ENCODE measurements at places on chromosomes 1 and 21.

DNA sequence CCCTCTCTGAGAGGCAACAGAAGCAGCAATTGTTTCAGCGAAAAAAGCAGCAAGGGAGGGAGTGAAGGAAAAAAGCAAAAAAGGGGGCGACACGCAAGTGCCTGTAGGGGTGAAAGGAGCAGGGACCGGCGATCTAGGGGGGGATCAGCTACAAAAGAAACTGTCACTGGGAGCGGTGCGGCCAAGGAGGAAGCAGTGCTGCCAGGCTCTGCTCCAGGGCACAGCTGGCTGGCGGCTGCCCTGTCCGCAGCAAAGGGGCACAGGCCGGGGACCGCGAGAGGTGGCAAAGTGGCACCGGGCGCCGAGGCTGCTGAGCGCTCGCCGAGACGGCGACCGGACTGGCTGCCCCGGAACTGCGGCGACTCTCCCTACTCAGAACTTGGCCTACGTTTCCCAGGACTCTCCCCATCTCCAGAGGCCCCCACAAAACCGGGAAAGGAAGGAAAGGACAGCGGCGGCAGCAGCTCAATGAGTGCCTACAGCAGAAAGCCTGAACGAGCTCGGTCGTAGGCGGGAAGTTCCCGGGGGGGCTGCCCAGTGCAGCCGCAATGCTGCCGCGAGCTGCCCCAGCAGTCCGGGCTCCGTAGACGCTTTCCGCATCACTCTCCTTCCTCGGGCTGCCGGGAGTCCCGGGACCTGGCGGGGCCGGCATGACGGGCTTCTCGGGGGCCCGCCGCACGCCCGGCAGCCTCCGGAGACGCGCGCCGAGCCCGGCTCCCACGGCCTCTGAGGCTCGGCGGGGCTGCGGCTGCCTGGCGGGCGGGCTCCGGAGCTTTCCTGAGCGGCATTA is 1.0 kb upstream of the CDKN2C start:
- DNase-seq: no peak

GRCh38 chr1:156121457-156121856 is 6.9 kb downstream of the LMNA start:
- DNase-seq: no peak

DNA sequence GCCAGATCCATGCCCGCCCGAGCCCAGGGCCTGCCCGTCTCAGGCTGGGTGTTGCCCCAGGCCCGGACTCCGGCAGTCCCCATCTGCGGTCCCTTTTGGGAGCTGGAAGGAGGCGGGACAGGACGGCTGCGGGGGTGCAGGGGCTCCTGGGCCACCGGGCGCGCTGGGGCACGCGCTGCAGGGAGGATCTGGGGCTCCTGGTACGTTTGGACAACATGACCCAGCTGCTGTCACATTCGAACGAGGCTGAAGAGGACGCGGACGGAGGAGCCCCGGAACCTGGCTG is 6.6 kb upstream of the CALML6 start:
- no peak for DNase-seq

GRCh38 chr1:46020010-46020409 is 112.4 kb downstream of the PIK3R3 start:
- DNase-seq: no peak

GRCh38 chr1:201905234-201905890 is 16.7 kb downstream of the SHISA4 start:
- DNase-seq: no peak

DNA sequence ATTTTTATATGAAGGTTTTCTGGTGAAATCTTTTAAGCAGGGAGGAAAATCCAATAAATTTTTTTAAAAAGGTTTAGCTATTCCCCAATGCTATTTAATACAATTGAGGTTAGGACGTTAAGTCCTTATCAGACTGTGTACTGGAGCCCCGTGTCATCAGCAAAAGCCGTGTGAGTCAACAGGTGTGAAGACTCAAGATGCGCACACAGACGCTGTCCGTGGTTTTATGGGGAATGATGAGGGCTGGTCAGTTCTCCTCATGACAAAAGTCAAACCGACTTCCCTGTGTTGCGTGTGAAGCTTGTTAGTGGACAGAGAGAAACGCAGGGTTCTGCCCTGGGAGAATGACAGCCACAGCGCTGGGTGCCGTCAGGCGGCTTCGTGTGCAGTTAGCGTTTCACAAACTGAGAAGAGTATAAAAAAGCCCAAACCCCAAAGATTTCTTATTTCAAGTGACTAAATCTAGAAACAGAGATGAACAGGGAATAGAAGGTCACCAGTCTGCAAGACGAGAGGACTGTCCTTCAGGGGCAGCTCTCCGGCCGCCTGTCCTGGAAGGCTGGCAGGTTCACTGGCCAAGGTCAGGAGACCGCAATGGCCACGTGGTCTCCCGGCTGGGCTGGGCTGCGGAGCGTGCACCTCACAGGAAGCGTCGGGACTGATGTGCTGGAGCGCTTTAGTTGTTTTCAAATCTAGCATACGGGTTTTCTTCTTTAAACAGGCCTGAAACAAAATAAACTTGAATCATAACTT is 22.4 kb downstream of the PTTG1IP start:
- DNase-seq: no peak

GRCh38 chr1:158186180-158186579 is 5.5 kb downstream of the CD1D start:
- no peak for DNase-seq

DNA sequence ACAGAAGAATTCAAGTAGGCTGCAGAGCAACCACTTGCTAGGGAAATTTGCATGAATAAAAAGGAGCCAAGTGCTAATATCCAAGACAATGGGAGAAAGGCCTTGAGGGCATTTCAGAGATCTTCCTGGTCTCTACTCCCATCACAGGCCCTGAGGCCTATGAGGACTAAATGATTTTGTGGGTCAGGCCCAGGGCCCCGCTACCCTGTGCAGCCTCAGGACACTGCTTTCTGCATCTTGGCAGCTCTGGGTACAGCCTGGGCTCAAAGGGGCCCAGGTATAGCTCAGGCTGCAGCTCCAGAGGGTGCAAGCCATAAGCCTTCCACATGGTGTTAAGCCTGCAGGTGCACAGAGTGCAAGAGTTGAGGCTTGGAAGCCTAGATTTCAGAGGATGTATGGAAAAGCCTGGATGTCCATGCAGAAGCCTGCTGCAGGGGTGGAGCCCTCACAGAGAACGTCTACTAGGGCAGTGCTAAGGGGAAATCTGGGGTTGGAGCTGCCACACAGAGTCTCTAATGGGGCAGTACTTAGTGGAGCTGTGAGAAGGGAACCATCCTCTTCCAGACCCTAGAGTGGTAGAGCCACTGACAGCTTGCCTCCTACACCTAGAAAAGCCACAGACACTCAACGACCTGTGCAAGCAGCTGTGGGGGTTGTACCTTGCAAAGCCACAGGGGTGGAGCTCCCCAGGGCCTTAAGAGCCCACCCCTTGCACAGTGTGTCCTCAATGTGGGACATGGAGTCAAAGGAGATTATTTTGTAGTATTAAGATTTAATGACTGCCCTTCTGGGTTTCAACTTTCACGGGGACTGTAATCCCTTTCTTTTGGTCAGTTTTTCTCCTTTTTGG is 13.7 kb upstream of the ACTRT2 start:
- no peak for DNase-seq

DNA sequence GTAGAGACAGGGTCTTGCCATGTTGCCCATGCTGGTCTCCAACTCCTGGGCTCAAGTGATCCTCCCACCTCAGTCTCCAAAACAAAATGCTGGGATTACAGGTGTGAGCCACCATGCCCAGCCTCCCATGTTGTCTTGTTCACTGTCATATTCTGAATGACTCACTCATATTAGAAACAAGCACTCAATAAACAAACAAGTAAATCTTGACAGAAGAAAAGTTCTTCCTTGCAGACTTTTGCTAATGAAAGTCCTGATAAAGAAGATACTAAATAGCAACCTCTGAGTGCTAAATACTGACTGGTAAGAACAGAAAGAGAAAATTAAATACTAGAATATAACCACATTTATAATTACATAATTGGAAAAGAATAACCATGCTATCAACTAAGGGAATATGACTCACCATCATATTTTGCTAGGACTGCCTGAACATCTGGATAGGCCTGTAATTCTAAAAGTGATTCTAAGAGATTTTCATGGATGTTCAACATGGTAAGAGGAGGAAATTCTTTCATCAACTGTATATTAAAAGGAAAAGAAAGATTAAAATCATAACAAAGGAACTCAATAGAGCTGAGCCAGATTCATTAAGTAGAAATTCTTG is 37.3 kb downstream of the ST7L start:
- peak; percentile 16 for DNase-seq

DNA sequence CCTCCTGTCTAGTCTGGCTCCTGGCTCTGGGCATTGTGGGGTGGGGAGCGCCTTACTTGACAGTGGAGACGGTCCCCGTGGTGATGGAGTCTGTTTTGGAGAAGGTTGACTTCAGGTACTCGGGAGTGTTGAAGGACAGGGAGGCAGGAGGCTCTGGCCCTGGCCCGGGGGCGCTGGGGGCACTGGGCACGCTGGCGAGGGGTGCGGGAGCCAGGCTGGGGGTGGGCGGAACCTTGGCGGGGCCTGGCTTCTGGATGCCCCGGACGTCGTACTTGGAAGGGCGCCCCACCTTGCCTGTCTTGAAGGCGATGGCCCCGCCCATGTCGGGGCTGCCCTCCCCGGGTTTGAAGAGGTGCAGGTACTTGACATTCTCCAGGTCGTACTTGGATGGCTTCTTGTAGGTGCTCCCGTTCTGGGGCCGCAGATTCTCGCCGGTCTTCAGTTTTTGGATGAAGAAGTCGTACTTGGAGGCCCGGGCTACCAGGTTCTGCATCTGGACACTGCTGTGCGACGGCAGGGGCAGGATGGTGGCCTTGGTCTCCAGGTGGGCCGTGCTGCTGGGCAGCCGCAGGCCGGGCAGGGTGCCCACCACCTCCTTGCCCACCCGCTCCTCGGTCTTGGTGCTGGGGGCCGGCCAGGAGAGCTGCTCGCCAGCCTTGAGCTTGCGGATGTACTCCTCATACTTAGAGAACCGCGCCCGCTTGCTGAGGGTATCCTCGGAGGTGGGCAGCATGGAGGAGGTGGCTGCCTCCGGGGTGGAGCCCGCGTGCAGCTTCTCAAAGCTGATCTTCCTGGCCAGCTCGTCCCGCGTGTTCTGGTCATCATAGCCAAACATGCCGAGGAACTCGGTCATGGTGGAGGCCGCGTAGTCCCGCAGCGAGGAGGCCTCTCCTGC is 136.6 kb downstream of the CASZ1 start:
- no peak for DNase-seq

- DNase-seq: no peak
Observed at GRCh38 chr21:16492356-16492755, 762.6 kb downstream of the USP25 start.

GRCh38 chr21:15227919-15228318 is 163.1 kb upstream of the NRIP1 start:
- peak; percentile 13 for DNase-seq

- peak; percentile 94 for DNase-seq
Observed at GRCh38 chr21:25573409-25574206, 33.7 kb downstream of the MRPL39 start.

DNA sequence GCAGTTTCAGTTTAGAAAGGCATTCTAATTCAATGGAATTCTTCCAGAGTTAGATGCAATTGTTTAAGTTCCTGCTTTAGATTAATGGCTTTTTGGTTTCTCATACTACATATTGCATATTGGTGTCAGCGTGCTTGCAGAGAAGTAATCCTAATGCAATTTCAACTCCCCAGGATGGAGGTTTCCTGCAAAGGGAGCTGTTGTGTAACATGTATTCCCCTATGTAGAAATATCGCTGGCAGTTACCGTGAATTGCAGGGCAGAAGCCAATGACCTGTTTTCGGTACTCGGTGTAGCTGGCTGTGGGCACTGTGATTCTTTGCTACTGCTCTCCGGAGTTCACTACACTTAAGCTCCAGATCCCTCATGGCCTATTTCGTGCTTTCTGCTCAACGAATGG is 256.1 kb upstream of the PTBP2 start:
- DNase-seq: peak; percentile 38

GRCh38 chr1:229229721-229230139 is 41.2 kb upstream of the RAB4A start:
- DNase-seq: peak; percentile 42

DNA sequence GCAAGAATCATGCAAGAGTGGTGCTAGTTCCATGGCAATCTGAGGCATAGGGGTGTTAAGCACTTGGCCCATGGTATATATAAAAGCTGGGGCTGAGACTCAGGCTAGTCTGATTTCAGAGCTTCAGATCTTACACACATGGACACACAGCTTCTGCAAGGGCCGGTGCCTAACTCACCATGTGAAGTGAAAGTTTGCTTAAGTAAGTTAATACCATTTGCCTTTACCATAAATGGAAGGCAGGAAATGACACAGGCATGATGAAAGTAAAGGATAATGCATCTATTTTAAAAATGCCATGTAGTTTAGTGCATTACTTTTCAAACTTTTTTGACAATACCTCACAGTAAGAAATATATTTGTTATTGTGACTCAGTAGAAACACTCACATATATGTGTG is 122.6 kb downstream of the KCNJ6 start:
- DNase-seq: peak; percentile 54

- no peak for DNase-seq
Observed at GRCh38 chr1:62424411-62424810, 12.4 kb upstream of the USP1 start.

- DNase-seq: no peak
Observed at GRCh38 chr21:42527127-42527488, 13.5 kb downstream of the SLC37A1 start.

DNA sequence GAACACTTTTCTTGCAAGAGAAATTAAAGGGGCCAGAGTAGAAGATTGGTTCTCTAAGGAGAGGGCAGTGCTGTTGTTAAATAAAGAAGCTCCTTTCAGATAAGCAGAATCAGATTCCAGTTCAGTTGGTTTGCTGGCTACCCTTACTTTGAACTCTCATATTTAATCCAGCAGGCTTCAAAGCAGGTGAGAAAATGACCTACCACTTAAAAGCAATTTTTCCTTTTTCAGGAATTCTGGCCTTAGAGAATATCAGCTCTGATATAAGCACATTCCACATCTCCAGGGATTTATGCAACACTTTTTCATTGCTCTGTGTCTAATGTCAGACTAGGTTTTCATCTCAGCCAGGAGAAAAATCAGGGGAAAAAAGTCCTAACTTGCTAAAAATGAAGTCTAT is 28.7 kb downstream of the WNT2B start:
- peak; percentile 80 for DNase-seq

GRCh38 chr21:39714331-39714730 is 30.7 kb upstream of the IGSF5 start:
- no peak for DNase-seq

Data from amniotic epithelial cell (primary cell).